ENCODE measurements at places on chromosomes 4 and X.

- DNase-seq: no peak
Observed at GRCh38 chr4:176193126-176193525, 2.3 kb downstream of the SPATA4 start.

GRCh38 chr4:7733801-7734650 lies 205.6 kb downstream of the AFAP1 start:
- DNase-seq: no peak

- DNase-seq: no peak
Observed at GRCh38 chr4:97215409-97215941, 927.8 kb downstream of the STPG2 start.

- no peak for DNase-seq
Observed at GRCh38 chr4:169015186-169015623, 5.2 kb upstream of the CBR4 start.

GRCh38 chr4:86178211-86178610 lies 181.6 kb downstream of the MAPK10 start:
- DNase-seq: no peak

- DNase-seq: no peak
Observed at GRCh38 chrX:130130990-130131389, 20.7 kb upstream of the ELF4 start.

Data from occipital lobe (tissue), 3 donors.